ENCODE measurements at places on chromosomes 16 and 17.

- no peak for DNase-seq
Measured at GRCh38 chr17:45914047-45914717, 19.8 kb downstream of the MAPT start.

GRCh38 chr16:85170066-85170491 lies 57.8 kb upstream of the CIBAR2 start:
- DNase-seq: no peak

DNA sequence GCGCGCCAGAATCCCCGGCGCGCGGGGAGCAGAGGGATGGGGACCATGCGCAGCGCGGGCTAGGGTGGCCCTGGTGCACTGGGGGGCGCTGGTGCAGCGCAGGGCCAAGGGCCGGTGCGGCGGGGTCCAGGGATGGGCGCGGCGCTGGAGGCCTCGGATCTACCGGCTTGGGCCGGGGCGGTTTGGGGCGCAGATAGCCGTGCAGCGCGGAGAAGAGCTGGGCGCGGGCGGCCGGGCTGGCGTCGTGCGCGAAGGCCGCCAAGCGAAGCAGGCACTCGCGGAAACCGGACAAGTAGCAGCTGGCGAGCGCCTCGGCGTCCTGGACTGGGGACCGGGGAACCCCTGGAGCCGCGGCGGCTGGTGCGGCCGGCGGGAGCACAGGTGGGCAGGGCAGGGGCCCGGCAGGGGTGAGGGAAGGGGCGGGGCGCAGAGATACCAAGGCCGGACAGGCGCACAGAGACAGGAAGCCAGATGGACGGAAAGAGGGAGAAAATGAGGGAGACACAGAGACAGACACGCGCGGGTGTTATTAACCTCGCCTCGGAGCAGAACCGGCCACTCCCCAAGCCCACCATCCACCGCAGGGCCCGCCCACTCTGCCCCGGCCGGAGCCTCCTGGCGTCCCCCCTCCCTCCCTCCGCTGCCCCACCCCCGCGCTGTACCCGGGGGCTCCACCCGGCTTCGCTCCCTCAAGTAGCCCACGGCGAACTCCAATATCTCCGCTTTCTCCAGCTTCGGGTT lies 2.1 kb downstream of the HES7 start:
- peak; percentile 45 for DNase-seq

DNA sequence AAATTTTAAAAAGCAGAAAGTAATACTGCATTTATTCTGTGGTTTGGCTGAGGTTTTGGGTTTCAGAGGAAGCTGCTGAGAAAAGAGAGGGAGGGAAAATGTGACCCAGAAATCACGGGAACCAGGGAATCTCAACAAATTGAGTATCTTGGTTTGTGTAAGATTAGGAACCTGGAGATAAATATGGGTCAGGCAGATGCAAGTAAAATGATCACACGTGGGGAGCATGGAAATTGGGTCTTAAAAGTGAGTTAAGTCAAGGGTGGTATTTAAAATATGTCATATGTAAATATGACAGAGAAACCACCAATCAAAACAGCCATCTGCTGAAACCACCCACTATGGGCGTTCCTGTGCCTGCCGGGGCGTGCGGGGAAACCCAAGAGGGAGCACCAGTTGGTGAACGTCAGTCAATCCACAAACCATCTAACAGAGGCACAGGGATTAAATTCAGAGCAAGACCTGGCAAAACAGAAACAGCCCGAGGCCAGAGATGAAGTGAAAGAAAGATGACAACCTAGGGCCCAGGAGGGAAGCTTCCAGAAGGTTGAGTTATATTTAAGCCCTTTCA lies 33.4 kb downstream of the CDH13 start:
- no peak for DNase-seq

DNA sequence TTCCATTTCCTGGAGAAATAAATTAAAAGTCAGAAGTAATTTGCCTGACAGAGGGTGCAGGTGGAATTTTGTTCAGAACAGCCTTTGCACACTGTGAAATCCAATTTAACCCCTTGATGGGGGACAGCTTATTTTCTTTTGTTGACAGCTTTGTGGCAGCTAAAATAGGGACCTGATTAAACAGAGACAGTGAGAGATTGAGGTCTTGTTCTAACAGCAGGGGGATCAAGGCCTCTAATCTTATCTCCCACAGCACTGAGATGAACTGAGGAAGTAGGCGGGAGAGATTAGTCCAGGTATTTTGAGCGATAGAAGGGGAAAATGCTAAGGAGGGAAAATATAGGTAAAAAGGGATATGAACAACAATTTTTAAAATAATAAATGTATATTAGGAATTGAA lies 1491.4 kb upstream of the GOT2 start:
- no peak for DNase-seq

DNA sequence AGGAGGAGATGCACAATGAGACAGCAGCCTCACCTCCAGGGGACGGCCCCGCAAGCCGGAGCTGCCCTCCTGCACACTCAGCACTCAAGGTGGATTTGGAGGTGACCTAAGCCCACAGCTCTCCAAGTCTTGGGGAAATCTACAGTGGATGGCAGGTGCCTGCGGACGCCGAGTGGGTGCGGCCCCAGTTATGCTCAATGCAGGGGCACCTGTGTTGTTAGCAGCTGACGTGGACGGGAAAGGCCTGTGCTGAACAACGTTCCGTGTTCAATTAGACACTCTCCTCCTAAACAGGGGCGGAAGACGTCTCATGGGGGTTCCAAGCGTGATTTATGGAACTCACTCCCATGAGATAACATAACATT lies 22.0 kb upstream of the METRNL start:
- DNase-seq: no peak

- no peak for DNase-seq
Measured at GRCh38 chr17:18004345-18004744, 31.7 kb downstream of the DRC3 start.

DNA sequence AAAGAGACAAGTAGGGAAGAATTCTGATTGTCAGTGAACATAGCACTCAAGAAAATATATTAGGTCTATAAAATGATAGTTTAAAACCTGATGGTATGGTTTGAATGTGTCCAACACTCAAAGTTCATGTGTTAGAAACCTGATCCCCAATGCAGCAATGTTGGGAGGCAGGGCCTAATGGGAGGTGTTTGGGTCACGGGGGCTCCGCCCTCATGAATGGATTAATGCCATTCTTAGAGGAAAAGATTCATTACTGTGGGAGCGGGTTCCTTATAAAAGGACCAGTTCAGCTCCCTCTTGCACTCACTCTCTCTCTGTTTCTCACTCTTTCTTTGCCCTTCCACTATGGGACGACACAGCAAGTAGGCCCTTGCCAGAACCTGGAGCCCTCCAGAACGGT lies 41.5 kb upstream of the SLC47A1 start:
- no peak for DNase-seq

DNA sequence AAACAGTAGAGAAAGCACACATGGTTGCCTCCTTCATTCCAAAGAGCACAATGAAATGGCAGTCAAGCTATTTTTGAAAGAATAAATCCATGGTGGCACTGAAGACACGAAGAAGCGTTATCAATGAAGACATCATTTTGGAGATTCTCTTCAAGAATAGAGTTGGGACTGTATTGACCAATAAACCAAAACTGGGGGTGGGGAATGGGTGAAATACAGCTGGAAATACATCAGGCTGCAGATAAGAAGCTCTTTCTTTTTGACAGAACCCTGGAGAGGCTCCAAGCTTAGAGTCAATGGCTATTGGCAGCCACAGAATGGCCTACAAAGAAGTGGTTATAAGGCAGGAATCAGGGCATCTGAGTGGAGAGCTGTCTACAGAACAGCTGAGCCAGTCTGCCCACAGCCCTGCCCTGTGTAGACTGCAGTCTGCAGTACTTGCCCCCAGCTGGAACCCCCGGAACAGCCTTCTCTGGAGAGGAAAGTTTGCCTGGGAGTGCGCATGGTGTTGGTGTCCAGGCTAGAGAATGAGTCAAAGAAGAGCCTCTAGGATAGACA lies 100.4 kb downstream of the STX8 start:
- peak; percentile 47 for DNase-seq

GRCh38 chr16:62966626-62967025 lies 930.4 kb upstream of the CDH8 start:
- DNase-seq: no peak

DNA sequence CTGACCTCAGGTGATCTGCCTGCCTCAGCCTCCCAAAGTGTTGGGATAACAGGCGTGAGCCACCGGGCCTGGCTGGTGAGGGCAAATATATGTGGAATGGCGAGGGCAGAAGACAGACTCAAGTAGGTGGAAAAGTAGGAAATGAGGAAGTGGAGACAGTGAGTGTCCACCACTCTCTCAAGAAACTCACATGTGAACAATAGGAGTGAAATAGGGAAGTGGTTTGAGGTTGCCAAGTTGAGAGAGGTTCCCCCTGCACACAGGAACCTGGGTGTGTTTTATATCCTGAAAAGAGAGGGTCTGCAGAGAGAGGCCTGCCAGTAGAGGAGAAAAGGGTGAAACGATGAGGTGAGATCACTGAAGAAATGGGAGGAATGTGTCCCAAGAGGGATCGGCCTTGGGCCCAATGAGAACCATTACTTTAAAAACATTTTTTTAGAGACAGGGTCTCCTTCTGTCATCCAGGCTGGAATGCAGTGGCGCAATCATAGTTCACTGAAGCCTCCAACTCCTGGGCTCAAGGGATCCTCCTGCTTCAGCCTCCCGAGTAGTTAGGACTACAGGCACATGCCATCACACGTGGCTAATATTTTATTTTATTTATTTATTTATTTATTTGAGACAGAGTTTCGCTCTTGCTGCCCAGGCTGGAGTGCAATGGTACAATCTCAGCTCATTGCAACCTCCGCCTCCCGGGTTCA lies 17.1 kb upstream of the CORO1A start:
- DNase-seq: no peak

DNA sequence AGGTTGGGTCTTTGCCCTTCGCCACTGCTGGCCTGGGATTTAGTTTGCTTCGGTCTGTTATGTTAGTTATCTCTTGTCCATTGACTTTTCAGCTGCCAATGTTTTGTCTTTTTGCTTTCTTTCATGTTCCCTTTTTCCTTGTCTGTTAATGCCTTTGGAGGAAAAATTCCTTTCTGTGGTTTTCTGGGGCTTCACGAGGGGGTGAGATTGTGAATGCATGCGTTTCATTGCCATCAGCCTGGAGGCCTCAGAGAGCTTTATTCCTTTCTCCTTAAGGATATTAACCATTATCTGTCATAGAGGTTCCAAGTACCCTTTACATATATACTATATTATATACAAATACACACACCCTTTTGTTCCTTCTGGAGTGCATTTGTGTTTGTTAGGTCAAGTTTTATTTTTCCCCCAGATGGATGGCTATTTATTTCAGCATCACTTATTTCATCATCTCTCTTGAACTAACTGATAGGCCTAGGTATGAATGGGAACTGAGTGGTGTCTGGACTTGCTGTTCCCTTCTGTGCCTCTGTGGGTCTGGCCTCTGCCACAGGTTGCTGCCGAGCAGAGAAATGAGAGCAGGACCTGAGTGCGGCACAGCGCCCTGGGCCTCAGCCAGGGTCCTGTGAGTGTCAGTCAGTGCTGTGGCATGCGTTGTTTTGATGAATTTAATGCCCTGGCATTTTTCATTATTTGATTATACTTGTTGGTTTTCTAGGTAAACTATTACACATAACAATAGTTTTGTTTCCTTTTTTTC lies 193.4 kb downstream of the LGALS9B start:
- no peak for DNase-seq

GRCh38 chr16:19696328-19696727 lies 21.7 kb downstream of the KNOP1 start:
- peak; percentile 21 for DNase-seq

DNA sequence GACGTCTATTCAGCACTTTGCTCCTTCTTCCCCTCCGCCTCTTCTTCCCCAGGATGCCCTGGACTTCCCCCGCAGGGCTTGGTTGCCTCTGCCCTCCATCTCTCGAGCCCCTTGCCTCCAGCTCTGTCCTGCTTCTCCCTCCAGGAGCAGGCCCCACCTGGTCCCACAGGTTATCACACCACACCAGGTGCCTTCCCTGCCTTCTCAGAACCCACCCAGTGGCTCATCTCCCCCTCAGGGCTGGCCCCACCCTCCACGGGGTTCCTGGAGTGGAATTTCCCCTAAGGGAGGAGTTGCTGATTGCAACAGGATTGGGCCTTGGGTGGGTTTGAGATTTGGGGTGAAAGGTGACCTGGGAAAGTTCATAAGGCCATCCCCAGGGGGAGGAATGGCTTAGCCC lies 49.0 kb upstream of the TAC4 start:
- no peak for DNase-seq

All from nucleus accumbens (tissue), 56 donors.